AG08395 (cell line): ENCODE measurements at places on chromosomes 5 and 9.

- DNase-seq, result no peak
Measured at GRCh38 chr5:932151-932627, 39.5 kb downstream of the TRIP13 start.

DNA sequence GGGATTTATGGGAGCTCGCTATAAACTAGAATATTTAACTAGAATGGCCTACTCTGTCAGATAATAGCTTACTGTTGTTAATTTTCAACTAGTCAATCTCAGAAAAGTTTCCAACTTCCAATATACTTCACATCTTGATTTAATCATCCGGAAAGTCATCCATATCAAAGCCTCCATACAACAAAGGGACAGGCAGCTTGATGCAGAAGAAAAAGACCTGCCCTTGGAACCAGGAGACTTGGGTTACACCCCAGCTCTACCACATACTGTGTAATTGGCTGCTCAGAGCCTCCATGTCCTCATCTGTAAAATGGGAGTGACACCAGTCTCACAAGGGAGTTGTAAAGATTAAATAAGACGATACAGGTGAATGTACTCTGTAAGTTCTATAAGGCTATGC, 1.9 kb downstream of the PTPN3 start:
- DNase-seq, result no peak

DNA sequence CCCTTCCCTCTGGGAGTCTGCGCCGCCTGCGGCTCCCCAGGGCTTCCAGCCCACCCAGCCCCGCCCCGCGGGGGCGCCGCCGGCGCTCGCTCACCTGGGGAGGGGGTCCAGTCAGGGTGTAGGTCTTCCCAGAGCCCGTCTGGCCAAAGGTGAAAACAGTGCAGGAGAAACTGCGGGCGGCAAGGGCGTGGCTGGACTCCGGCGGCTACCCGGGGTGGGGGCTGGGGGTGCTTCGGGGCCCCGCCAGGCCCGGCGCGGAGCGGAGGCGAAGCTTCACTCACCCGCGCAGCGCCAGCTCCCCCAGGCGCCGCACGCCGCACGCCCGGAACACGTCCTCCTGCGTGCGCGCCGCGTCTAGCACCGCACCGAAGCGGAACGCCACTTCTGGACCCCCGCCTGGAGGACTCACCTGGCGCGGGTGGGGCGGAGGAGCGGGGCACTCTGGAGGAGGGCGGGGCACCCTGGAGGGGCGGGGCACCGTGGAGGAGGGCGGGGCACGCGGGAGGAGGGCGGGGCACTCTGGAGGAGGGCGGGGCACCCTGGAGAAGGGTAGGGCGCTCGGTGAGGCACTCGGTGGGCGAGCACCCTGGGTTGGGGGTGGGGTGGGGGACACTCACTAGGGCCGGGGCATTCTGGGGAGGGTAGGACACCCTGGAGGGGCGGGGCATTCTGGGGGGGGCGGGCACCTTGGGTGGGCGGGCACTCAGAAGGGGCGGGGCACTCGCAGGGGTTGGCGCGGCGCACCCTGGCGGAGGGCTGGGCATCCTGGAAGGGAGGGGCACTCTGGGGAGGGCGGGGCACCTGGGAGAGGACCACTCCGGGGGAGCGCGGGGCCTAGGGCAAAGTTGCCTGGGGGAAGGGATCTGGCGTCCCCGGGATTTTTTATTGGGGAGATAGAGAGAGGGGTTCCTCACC, 814 bp downstream of the KIF12 start:
- DNase-seq, result peak; percentile 17

GRCh38 chr5:58074717-58075116, 385.2 kb downstream of the PLK2 start:
- no peak for DNase-seq

DNA sequence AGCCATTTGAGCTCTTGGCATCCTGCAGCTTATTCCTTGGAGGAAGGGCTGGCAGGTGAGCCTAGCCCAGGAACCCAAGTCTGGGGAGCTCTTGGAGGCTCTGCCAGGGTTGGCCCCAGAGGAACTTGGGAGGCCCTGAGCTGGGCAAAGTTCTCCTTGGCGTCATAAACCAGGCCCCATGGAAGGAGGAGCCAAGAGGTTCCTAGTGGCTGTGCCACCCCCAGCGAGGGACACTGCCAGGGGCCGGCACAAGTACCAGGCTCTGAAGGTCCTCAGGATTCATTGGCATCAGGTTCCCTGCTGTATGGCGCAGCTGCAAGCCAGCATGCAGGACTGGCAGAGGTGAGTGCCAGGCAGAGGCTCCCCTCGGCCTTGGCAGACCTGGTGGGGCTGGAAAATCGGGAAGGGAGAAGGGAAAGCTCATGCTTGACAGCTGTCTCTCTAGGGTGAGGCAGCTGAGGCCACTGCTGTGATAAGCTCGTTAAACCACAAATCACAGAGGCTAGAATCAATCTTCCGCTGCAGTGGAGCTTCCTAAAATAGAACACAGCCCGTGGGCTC, 54.6 kb upstream of the SYNPO start:
- DNase-seq, result no peak

- DNase-seq, result peak; percentile 18
Measured at GRCh38 chr5:78269088-78269703, 25.3 kb downstream of the AP3B1 start.

- DNase-seq, result no peak
Measured at GRCh38 chr5:30030101-30030500, 1163.4 kb upstream of the CDH6 start.

- no peak for DNase-seq
Measured at GRCh38 chr5:152188251-152188650, 216.8 kb downstream of the NMUR2 start.

GRCh38 chr5:87671146-87671545, 258.4 kb upstream of the CCNH start:
- no peak for DNase-seq

- DNase-seq, result no peak
Measured at GRCh38 chr9:137138058-137138721, 764 bp upstream of the GRIN1 start.

GRCh38 chr5:172858990-172859811, 25.1 kb downstream of the ERGIC1 start:
- DNase-seq, result peak; percentile 89

GRCh38 chr9:95801797-95802196, 73.7 kb upstream of the ERCC6L2 start:
- no peak for DNase-seq
